ENCODE measurements at places on chromosomes 2 and 18.
A peak's percentile ranks its signal among the peaks of the same experiment; 100 is the strongest.

DNA sequence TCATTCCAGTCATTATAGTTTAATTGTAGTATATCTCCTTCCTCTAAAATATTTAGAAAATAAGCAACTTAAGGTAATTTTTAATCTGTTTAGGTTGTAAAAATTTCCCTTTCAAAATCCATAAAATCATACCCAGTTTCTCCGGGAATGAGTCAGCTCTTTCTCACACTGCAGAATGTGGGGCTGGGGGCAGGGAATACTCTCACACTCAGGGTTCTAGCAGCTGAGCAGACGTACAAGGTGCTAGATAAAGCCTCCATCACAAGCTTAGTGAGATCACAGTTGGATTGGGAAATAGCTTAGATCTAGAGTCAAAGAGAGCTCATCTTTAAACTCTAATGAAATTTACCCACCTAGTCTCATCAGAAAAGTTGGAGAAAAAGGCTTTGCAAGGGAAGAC is 79.9 kb upstream of the FAM237A start:
- no peak for DNase-seq

- no peak for DNase-seq
Observed at GRCh38 chr18:22977847-22978701, 44.9 kb downstream of the RBBP8 start.

DNA sequence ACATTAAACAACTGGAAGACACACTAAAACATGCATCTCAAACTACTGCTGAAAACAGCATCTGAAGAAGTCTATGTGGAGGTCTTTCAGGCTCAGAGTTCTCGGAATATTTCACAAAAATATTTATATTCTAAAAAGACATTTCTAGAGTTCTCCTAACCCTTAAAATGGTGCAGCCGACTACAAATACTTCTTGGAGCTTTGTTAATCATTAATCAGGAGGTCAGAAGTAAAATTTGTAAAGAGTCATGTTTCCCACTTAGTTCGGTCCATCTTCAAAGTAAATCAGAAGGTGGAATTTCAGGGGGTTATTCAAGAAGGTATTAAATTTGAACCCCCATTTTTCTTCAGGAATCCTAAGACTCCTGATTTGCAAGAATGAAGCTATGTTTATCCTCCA is 72.7 kb downstream of the FAM228A start:
- no peak for DNase-seq

GRCh38 chr2:124978597-124978996 is 953.5 kb downstream of the CNTNAP5 start:
- DNase-seq = no peak

DNA sequence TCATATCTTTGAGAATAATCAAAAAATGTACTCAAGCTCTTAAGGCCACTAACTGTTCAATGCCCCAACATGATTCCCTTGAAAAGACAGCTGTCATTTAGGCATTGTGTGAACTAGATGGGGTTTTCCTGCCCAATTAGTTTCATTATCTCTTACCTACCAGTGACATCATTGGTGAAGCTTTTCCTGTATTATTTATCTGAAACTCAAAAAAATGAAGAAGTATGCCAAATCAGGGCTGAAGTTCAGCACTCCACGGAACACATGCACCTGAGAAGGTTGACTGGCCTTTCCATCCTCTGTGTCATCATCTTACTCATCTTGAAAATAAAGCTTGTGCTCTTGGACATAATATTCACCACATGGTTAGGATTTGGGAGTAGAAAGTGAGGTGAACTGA is 126.4 kb downstream of the TXNL1 start:
- DNase-seq = no peak

- DNase-seq = peak; percentile 97
Observed at GRCh38 chr2:72511906-72512305, 313.9 kb downstream of the EXOC6B start.

GRCh38 chr18:34729264-34729663 is 19.2 kb downstream of the DTNA start:
- DNase-seq = no peak

- DNase-seq = no peak
Observed at GRCh38 chr2:10216677-10217488, 85.8 kb upstream of the HPCAL1 start.

GRCh38 chr2:26185954-26186770 is 13.3 kb downstream of the GAREM2 start:
- DNase-seq = no peak

- no peak for DNase-seq
Observed at GRCh38 chr2:100561191-100561590, 1.6 kb upstream of the PDCL3 start.

DNA sequence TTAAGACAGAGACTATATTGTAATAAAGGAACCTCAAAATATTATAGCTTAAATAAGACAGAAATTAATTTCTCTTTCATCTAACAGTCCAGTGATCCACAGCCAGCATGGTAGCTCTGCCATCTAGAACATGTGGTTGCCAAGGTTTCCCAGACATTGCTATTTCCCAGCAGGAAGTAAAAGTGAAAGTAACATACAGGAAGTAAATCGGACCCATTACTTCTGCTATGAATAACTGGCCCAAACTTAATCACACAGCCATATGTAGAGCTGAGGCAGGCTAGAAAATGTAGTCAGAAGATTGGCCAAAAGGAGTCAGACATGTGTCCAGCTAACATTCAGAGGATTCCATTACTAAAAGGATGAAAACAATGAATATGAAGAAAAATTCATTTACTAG is 71.0 kb downstream of the NOL4 start:
- DNase-seq = peak; percentile 2

- no peak for DNase-seq
Observed at GRCh38 chr18:79556829-79557585, 122.6 kb upstream of the CTDP1 start.

DNA sequence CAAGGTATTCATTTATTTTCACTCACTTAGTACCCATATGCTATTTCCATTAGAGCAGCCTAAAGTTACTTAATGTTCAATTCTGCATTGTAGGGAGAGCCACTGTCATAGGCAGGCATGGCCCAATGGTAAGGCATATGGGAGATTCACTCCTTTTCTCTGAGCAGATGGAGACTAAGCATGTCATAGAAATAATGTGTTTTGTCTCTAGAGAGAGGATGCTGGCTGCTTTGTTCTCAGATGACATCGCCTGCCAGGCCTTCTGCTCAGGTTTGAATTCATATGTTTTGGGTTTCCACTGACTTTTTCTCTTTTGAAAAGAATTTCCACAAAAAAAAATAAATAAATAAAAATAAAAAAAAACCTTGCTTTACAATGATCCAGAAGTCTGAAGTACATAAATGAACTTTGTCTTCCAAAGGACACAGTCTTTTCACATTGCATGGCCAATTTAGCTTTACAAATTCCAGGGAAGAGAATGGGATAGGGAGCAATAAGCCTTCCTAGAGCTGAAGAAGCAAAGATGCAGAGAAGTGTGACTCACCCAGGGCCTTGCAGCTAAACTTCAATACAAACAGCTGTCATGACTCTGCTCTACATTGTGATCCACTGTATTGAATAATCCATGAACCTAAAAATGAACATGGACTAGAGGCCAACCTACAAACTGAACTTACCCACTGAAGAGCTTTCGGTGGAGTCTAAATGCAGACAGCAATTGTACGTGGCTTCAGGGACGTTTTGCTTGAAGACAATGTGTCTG is 422.5 kb downstream of the CMPK2 start:
- DNase-seq = no peak

DNA sequence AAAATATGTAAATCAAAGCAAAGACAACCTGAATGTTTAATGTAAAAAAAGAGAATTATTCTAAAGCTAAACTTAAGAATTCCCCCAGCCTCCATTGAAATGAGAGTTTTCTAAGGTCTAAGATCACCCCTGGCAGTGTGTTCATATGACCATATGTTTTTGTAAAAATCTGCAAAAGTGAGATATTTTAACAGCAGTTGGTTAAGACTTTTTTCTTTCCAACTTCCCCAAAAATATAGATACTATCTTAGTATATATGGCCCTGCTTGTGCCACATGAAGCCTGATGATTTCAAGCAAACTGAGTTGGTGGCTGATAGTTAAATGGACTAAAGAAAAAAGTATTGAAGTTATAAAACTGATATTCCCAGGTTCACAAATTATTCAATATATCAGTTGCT is 35.4 kb downstream of the ZNF804A start:
- DNase-seq = no peak

DNA sequence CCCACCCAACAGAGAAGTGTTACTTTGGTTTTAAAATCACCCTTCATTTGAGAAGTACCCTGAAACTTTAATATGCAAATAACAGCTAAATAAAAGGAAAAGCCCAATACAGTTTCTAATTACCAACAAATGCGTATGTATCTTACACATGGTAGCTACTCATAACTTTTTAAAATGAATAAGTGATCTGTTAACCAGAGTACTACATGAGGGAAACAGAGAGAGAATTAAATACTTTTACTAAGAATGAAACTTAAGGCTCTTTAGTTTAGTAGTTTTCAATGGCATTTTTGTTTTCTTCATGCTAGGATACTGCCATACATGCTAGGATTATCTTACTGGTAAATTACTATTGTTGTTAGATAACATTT is 39.1 kb upstream of the NABP1 start:
- no peak for DNase-seq

DNA sequence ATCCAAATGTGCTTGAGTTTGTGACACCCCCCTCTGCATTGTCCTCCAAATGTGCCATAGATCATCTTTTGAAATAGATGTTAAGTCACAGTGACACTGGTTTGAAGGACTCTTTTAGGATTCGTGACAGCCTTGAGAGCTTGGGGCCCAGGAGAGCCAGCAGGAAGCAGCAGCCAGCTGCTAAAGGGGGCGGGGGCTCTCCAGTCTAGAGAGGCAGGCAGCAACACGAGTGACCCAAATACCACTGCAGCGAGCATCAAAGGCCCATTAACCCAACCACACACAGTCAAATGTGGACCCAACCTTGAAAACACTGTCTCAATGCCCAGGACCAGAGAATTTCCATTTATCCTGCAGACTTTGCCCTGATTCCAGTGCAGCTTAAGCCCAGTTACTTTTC is 75.6 kb downstream of the ZBTB7C start:
- no peak for DNase-seq

GRCh38 chr2:163246135-163246534 is 407.6 kb upstream of the KCNH7 start:
- DNase-seq = no peak

- DNase-seq = no peak
Observed at GRCh38 chr18:24805156-24805555, 344.7 kb downstream of the HRH4 start.

- no peak for DNase-seq
Observed at GRCh38 chr2:11955884-11956291, 209.5 kb downstream of the LPIN1 start.

- DNase-seq = no peak
Observed at GRCh38 chr2:33141476-33141875, 194.7 kb downstream of the LTBP1 start.

DNA sequence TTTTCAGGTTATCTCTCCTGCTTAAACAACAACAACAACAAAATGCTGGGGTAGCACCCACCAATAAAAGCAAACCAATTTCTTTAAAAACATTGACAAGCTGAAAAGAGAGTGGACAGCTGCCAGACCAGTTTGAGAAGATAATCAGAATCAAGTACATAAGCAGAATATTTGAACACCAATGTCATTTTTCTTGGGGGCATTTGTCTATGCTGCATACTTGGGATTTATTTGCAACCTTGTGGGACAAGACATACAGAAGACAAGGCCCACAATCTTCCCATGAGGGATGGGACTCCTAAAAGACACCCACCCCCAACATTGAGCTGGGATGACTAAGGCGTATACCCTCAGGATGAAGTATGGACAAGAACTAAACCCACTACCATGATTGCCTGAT is 62.2 kb upstream of the NXPH2 start:
- no peak for DNase-seq

DNA sequence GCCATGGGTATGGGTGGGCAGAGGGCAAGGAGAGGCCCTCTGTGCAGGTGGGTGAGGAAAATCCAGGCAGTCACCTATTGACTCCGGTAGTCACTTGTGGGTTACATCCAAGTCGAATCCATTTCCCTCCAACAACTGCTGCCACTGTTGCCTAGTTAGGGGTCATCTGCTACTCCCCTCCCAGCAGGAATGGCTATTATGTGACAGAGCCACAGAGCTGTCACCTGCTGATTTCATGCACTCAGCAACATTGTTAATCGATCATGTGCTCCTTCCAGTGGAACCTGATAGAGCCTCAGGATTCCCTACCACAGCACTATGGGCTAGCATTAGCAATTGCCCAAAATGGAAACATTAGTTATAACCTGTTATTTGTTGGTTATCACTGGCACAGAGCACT is 31.4 kb downstream of the POLR1A start:
- DNase-seq = no peak

GRCh38 chr2:239781454-239781853 is 243.7 kb downstream of the NDUFA10 start:
- DNase-seq = no peak

GRCh38 chr2:231010201-231010730 is 14.3 kb downstream of the SPATA3 start:
- no peak for DNase-seq

- DNase-seq = no peak
Observed at GRCh38 chr2:52117299-52117698, 1085.4 kb upstream of the NRXN1 start.

DNA sequence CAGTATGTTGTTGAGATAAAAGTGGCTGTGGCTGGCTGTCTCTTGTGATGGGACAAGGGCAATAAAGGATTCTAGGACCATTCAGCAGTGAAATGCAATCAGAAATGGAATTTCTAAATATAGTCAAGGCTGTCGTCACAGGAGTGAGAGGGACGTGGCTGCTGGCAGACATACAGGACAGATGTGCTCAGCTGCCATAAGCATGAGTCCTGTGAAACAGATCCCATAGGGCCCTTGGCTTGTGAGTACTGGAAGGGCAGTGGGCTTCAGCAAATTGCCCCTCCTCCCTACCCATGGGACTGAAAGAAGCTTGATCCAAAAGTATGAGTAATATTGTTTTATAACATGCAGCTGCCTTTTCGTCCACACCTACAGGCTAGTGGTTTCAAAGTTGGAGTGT is 4.2 kb upstream of the CNNM3 start:
- no peak for DNase-seq

- DNase-seq = no peak
Observed at GRCh38 chr2:145091967-145092366, 572.0 kb upstream of the ZEB2 start.

DNA sequence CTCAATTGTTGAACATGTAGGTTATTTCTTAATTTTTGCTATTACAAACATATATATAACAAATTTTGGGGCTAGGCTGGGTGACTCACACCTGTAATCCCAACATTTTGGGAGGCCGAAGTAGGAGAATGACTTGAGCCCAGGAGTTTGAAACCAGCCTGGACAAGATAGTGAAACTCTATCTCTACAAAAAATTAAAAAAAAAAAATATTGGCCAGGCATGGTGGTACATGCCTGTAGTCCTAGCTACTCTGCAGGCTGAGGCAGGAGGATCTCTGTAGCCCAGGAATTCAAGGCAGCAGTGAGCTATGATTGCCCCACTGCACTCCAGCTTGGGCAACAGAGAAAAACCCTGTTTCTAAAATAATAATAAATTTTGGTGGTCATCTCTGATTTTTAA is 23.5 kb downstream of the SLC4A1AP start:
- no peak for DNase-seq

DNA sequence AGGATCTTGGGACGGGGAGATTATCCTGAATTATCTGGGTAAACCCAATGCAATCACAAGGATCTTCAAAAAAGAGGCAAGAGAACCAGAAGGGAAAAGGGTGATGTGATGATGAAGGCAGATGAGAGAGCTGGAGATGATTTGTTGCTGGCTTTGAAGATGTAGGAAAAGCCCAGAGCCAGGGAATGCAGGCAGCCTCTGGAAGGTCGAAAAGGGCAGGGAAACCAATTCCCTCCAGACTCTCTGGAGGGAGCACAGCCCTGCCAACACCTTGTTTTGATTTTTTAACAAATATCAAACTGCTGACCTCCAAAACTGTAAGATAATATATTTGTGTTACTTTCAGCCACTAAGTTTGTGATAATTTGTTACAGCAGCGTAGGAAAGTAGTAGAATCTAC is 48.9 kb upstream of the IL1R2 start:
- DNase-seq = no peak

Measured in SK-N-MC (cell line).